Natural killer cell (primary cell): ENCODE measurements at places on chromosomes 1 and 21. TPM values are rescaled to one million over a fixed set of nuclear protein-coding genes. Genes with fewer than 3 reads are reported as not detected.

- no peak overlapping the region for H3K27ac ChIP-seq
- peaks cover 43% of the 10 kb centered on the region for H3K27me3 ChIP-seq
- no peaks in the 10 kb centered on the region for H3K36me3 ChIP-seq
- peak overlapping the region; percentile 51 for H3K4me3 ChIP-seq
Measured at GRCh38 chr1:156420205-156421061, 51.4 kb downstream of the RHBG start.

The SYCP1 gene
- not detected for total RNA-seq

GRCh38 chr1:164558461-164559341 is at the start of gene PBX1:
PBX1 (plus strand) TSS chr1:164559184.
- peak within 1 kb of the TSS; percentile 40 for H3K4me3 ChIP-seq
- no peak within 1 kb of the TSS for H3K27ac ChIP-seq
- H3K27me3 ChIP-seq, result peaks cover 18% of the 10 kb centered on the region
- peak; percentile 74 for DNase-seq
- H3K4me1 ChIP-seq, result peaks cover 10% of the 10 kb centered on the region

DNA sequence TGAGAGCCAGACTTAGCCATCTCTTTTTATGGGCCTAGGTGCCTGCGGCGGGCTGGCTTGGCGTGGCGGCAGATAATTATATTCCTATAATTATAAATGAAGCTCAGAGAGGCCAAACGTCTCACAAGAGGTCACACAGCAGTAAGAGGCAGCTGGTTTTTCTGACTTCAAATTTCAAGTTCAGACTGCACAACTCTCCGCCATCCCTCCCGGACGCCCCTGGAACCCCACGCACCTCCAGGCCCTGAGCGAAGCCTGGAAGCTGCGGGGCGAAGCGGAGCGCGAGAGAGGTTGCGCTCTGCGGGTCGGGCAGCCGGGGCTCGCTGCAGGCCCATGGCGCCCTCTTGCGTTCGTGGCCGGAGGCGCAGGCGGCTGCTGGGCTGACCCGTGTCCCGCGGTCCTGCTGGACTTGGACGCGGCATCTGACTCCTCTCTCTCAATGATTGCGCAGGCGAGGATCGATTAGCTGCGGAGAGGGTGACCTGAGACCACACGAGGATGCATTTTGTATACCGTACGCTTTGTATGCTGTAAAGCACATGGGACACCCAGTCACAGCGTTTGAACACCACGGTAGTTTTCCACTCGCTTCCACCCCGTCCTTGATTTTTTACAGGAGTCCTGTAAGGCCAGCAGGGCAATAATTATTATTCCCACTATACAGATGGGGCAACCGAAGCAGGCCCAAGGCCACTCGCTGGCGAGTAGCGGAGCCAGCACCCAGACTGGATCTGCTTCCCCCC is 272.7 kb downstream of the FOXD2 start:
- H3K27me3 ChIP-seq, result peaks cover 29% of the 10 kb centered on the region
- H3K4me1 ChIP-seq, result peaks cover 8% of the 10 kb centered on the region
- peak; percentile 69 for DNase-seq
- H3K36me3 ChIP-seq, result no peaks in the 10 kb centered on the region
- no peak overlapping the region for H3K4me3 ChIP-seq

GRCh38 chr1:4586611-4587160 is 67.7 kb upstream of the AJAP1 start:
- H3K27me3 ChIP-seq, result no peaks in the 10 kb centered on the region
- no peak overlapping the region for H3K4me3 ChIP-seq
- no peak overlapping the region for H3K27ac ChIP-seq

The ANKRD35 gene
- total RNA-seq, result 0.23 TPM

GRCh38 chr1:206682111-206682510 is 2.6 kb upstream of the MAPKAPK2 start:
- no peaks in the 10 kb centered on the region for H3K36me3 ChIP-seq
- no peak overlapping the region for H3K4me3 ChIP-seq
- H3K27me3 ChIP-seq, result no peaks in the 10 kb centered on the region
- peaks cover 31% of the 10 kb centered on the region for H3K4me1 ChIP-seq

The OR2M3 gene
- total RNA-seq, result not detected

- no peak overlapping the region for H3K27ac ChIP-seq
- no peak overlapping the region for H3K4me3 ChIP-seq
Measured at GRCh38 chr1:239995281-239995680, 96.4 kb upstream of the FMN2 start.

The ICOSLG gene
- total RNA-seq, result 4.5 TPM

The ZSWIM5 gene
- 2.3 TPM for total RNA-seq

GRCh38 chr1:212608959-212609700 is 569 bp downstream of the ATF3 start:
- H3K36me3 ChIP-seq, result no peaks in the 10 kb centered on the region
- H3K27me3 ChIP-seq, result peaks cover 35% of the 10 kb centered on the region
- peaks cover 28% of the 10 kb centered on the region for H3K4me1 ChIP-seq
- peak; percentile 58 for DNase-seq

The LRRC38 gene
- total RNA-seq, result not detected

GRCh38 chr1:42937141-42937696 is 21.4 kb downstream of the SLC2A1 start:
- peak; percentile 61 for DNase-seq
- H3K27ac ChIP-seq, result peak overlapping the region; percentile 92
- H3K27me3 ChIP-seq, result no peaks in the 10 kb centered on the region
- H3K4me3 ChIP-seq, result no peak overlapping the region
- H3K4me1 ChIP-seq, result peaks cover 97% of the 10 kb centered on the region

DNA sequence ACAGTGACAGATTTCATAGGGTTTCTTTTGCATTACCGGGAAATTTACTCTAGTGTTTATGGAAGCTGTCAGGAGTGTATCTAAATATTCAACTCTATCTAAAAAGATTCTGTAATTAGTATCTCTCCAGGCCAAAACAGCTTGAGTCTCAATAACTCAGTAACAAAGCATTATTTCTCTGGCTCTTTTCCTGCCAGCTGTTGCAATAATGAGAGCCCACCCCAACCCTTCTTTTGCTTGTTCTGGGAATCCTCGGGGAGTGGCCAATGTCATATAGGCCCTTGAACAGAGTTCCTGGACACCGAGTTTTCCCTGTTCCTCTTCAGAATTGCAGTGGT is 120.1 kb upstream of the SGIP1 start:
- DNase-seq, result no peak
- H3K36me3 ChIP-seq, result no peaks in the 10 kb centered on the region
- H3K4me3 ChIP-seq, result no peak overlapping the region
- no peaks in the 10 kb centered on the region for H3K27me3 ChIP-seq

The SAMSN1 gene
- 18.2 TPM for total RNA-seq

DNA sequence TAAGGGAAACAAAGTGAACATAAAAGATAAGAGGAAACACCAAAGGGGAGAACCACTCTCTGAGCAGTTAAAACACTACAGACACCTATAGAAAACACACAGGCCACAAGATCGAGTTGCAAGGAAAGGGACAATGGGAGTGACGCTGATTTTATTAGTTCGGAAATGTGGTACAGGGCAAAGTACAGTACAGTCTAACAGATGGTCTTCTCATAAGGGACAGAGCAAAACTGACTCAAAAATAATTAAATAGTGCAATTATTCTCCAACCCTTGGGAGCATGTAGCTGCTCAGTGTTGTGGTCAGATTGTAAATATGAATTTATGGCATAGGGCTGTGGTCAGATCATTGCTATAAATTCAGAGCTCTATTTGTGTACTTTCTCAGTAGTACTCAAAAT is 352.0 kb downstream of the USH2A start:
- no peaks in the 10 kb centered on the region for H3K27me3 ChIP-seq
- H3K4me3 ChIP-seq, result no peak overlapping the region
- H3K36me3 ChIP-seq, result no peaks in the 10 kb centered on the region
